ENCODE measurements at places on chromosomes 16 and 17. TPM values are rescaled to one million over a fixed set of nuclear protein-coding genes. Genes with fewer than 3 reads are reported as not detected.

The NDUFAF8 gene
- total RNA-seq, result 29.8 TPM

The CCDC144A gene
- 8.2 TPM for total RNA-seq

The NXN gene
- 69.4 TPM for total RNA-seq

The FBXL19 gene
- total RNA-seq, result 76.7 TPM

The CASKIN2 gene
- total RNA-seq, result 12.6 TPM

The UNC13D gene
- total RNA-seq, result 0.96 TPM

The KPNA2 gene
- 549 TPM for total RNA-seq

The KRTAP16-1 gene
- total RNA-seq, result not detected

The LUC7L gene
- 198 TPM for total RNA-seq

The CD79B gene
- total RNA-seq, result 1.6 TPM

The KCNH6 gene
- total RNA-seq, result 0.03 TPM

The HYDIN gene
- total RNA-seq, result 5.9 TPM

The GUCY2D gene
- not detected for total RNA-seq

The MEAK7 gene
- total RNA-seq, result 18.4 TPM

The AOC3 gene
- not detected for total RNA-seq

The TERB1 gene
- not detected for total RNA-seq

The CANT1 gene
- total RNA-seq, result 24.3 TPM

The TPSAB1 gene
- total RNA-seq, result not detected

The HLF gene
- total RNA-seq, result 0.11 TPM

The OMG gene
- total RNA-seq, result not detected

The KRTAP9-2 gene
- not detected for total RNA-seq

The DCXR gene
- total RNA-seq, result 64.9 TPM

The CASKIN1 gene
- total RNA-seq, result 9.0 TPM

The RASD1 gene
- 0.88 TPM for total RNA-seq

The ANKRD13B gene
- 2.8 TPM for total RNA-seq

The PMP22 gene
- 6.5 TPM for total RNA-seq

The CX3CL1 gene
- 0.96 TPM for total RNA-seq

The ZNF750 gene
- total RNA-seq, result not detected

Measured in neural progenitor cell (in vitro differentiated cells).